ENCODE measurements at places on chromosomes 13 and 19.
A peak's percentile ranks its signal among the peaks of the same experiment; 100 is the strongest.

GRCh38 chr13:114315074-114315785 lies 927 bp downstream of the CHAMP1 start:
- DNase-seq: peak; percentile 24

DNA sequence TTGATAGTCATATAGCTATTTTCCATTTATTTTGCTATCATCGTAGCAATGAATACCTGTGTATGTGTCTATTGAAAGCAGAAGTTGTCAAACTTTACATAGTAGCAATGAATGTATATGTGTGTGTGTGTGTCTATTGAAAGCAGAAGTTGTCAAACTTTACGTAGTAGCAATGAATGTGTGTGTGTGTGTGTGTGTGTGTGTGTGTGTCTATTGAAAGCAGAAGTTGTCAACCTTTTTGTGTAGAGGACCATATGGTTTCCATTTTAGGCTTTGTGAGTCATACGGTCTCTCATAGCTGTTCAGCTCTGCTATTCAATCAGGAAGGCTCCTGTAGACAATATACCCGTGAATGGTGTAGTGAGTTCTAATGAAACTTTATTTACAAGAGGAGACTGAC lies 20.8 kb downstream of the NLRP4 start:
- peak; percentile 61 for DNase-seq

- DNase-seq: no peak
Observed at GRCh38 chr19:3313199-3313575, 53.2 kb upstream of the NFIC start.

- DNase-seq: peak; percentile 61
Observed at GRCh38 chr19:55005684-55006488, 32.2 kb downstream of the GP6 start.

- no peak for DNase-seq
Observed at GRCh38 chr19:53971673-53972072, 8.9 kb downstream of the CACNG8 start.

DNA sequence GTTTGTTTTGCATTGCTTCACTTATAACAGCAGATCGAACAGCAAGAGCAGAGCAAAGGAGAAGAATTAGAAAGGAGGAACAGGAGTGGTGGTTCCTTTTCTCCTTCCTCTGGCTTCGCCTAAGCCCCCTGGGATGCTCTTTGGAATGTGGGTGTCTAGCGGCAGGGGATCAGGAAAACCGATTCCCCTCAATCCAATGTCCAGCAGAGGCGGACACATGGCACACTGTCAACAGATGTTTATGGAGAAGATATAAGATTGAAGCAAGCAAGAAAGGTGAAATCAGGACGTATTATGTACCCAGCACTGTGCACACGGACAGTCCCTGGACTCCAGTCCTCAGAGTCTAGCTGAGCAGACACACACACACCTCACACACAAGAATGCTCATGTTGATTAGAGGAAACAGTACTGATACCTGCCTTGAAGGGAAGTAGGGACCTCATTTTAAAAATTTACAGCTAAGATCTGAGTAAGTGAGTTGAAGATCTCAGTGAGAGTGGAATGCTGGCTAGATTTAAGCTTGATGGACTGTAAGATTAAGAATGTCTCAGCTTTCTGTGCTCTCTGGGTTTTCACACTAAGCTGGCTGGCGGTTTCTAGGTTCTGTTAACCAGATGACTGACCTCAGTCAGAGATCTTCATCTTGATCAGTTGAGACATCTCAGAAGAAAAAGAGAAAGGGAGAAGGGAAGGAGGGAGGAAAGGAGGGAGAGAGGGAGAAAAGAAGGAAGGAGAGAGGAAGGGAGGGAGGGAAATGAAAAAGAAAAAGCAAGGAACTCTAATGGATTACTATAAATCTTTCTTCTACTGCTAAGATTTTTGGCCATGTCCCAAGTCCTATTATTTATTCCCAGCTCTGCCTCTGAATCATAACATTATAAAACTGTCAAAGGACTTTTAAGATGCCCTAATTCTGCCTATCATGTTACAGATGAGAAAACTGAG lies 44.8 kb downstream of the FLT1 start:
- DNase-seq: no peak
